ENCODE measurements at places on chromosomes 5 and 9.
A peak's percentile ranks its signal among the peaks of the same experiment; 100 is the strongest.

DNA sequence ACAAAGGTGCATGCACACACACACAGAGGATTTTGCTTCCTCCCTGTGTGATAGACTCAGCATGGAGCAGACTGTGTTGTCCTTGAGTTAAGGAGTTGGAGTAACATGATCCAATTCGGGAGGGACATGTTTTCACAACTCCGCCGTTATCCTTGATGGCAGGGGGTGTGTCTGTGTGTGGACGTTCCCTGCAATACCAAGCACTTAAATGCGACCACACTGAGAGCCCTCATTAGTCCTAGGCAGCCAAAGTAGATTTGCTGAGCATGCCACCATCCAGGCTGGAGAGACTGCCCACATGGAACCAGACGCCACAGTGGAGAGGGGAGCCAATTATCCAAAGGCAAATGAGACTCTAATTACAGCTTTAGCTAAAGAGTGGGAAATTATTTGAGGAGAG, 140.1 kb downstream of the DOCK2 start:
- no peak for DNase-seq

DNA sequence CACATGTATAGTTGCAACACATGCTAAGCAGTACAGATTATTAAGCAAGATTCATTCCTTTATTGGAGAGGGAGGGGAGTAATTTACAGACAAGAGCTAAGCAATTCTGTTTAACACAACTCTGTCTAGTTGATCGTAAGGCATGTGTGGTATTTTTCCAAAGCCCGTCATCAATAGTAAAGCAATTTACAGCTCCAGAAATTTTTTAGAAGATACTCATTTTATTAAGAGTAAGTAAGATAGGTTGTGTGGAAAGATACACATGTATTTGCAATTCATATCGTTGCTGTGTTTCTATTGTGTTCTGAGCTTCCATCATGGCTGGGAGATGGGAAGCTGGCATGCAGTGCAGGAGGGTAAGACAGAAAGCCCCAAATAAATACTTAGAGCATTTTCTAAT, 289.2 kb upstream of the TMEM161B start:
- no peak for DNase-seq

DNA sequence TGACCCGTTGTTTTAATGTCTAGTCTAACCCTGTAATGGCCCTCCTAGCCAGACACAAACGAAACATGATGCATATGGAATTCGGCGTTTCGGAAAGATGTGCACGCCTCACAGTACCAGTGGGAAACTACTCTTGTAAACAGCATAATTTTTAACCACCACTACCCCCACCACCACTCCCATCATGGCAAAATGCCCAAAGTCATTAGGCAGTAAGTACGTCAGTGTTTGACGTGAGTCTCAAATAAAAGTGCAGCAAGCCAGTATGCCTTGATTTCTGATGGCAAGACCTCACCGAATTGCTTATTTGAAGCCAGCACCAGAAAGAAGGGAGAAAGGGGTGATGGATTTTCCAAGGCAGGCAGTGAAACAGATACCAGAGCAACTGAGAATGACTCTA, 71.4 kb downstream of the ADRB2 start:
- no peak for DNase-seq

- no peak for DNase-seq
These were observed 46.6 kb downstream of the RMI1 start for GRCh38 chr9:84027201-84027600.

GRCh38 chr9:134296301-134297082, 29.8 kb upstream of the RXRA start:
- no peak for DNase-seq

DNA sequence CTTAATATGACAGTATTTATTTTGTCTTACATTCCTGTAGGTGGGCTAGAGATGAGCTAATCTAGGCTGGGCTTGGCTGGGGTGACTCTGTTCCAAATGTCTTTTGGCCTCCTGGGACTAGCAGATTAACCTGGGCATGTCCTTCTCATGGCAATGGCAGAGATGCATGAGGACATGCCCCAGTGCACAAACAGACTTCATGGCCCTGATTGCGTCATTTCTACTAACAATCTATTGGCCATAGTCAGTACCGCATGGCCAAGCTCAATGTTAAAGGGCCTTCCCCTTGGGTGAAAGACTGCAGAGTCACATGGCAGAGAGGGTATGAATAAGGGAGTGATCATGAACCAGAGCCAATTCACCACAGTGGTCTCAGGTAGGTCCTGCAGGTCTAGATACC, 313.4 kb downstream of the MSX2 start:
- DNase-seq, result no peak

- no peak for DNase-seq
These were observed 7.3 kb downstream of the CACFD1 start for GRCh38 chr9:133467101-133467500.

GRCh38 chr9:88535226-88536022, 446 bp downstream of the NXNL2 start:
- DNase-seq, result peak; percentile 49

DNA sequence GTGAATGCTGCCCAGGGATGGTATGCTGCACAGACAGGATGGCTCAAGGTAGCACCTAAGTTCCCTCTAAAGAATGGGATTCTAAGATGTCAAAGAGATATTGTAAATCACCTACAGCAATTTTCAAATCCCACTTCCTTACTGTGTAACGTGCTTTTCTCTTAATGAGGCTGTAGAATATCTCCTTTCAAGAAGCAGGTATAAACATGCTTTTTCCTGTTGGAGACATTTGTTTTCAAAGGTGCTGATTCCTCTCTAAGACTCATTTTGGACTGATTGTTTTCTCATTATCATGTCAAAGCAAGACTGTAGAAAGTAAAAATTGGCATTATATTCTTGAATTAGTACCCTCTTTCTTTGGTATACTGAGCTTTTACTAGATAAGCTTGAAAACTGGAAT, 412.6 kb upstream of the PAPPA start:
- no peak for DNase-seq

Data from astrocyte of the hippocampus (primary cell).